ENCODE measurements at places on chromosomes 6 and 20.

DNA sequence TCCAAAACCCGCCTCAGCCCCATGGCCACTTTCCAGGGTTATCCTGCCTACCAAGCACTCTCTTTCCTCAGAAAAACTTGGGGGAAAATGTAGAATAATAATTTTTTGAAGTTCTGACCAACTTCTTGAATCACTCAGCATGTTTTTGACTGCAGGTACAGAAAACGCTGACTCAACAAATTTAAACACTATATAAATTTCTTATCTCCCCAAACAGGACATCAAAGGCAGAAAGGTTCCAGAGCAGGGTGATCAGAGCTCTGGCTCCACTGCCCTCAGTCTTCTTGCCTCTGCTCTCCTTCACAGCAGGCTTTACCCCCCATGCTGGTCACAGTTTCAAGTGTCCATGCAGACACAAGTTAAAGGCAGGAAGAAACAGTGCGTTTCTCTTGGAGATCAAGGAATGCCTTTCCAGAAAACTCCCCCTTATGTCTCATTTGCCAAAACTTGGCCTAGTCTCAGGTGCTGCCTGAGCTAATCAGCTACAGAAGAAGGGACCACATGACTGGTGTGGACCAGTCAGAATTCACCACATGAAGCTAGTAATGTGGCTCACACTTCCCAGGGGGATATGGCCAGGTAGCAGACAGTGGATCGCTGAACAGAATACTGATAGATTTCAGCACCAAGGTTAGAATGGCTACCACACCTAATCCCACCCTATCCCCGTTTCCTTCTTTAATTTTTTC lies 24.4 kb upstream of the SLC17A3 start:
- no peak for DNase-seq

- DNase-seq, result no peak
Measured at GRCh38 chr6:168274037-168274952, 45.3 kb downstream of the DACT2 start.

GRCh38 chr20:13105864-13106457 lies 97.2 kb downstream of the SPTLC3 start:
- peak; percentile 18 for DNase-seq

- DNase-seq, result peak; percentile 61
Measured at GRCh38 chr6:35804996-35805736, at the start of gene LHFPL5. Gene LHFPL5 (plus strand): TSS chr6:35805352. CDS start chr6:35805671, 319 bp downstream.

DNA sequence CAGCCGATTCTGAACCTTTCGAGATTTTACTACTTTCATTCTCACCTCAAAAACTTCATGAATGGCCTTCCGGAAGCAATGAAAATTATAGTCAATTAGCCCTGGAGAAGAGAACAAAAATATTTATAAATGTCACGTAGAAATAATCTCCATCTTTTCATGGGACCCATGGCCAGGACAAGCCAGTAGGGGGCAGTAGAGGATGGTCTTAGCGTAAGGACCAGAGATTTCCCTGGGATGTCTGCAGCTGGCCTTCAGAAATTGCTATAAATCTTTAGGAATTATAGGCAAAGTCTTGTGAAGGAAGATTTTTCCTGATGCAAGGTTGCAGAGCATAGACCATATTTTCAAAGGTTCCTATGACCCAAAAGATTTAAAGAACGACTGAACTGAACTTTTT lies 15.6 kb upstream of the UBE2J1 start:
- peak; percentile 37 for DNase-seq

DNA sequence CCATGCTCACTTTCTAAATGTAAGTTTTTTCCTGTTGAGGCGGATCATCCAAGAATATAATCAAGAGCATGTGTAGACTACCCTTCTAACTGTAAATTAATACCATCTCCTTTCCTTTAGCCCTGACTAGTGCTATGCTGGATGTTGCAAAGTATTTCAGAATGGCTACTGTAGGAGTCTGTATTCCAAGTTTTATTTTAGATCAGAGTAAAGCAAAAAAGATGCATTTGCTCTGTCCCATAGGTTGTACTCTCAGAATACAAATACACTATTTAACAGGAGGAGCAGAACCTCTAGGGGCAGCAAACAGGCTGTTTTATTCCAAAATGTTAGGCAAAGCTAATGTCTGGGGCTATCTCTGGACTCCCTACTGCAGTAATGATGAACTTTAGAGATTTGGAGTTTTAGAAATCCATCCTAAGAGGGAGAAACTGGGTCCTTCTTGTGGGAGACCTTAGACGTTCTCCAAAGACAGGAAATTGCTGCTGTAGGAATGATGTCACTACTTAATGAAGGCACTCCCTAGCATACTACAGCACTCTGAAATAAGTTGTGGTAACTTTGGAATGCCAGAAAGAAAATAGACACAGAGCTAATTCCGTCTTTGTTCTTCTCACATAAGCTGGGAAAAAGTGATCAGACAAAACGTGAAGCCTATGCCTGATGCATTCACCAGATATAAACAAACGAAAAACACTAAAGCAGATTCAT lies 392.4 kb upstream of the HS3ST5 start:
- no peak for DNase-seq

- no peak for DNase-seq
Measured at GRCh38 chr20:34315236-34315635, 12.1 kb upstream of the AHCY start.

GRCh38 chr6:5529733-5530132 lies 268.4 kb downstream of the FARS2 start:
- DNase-seq, result no peak

DNA sequence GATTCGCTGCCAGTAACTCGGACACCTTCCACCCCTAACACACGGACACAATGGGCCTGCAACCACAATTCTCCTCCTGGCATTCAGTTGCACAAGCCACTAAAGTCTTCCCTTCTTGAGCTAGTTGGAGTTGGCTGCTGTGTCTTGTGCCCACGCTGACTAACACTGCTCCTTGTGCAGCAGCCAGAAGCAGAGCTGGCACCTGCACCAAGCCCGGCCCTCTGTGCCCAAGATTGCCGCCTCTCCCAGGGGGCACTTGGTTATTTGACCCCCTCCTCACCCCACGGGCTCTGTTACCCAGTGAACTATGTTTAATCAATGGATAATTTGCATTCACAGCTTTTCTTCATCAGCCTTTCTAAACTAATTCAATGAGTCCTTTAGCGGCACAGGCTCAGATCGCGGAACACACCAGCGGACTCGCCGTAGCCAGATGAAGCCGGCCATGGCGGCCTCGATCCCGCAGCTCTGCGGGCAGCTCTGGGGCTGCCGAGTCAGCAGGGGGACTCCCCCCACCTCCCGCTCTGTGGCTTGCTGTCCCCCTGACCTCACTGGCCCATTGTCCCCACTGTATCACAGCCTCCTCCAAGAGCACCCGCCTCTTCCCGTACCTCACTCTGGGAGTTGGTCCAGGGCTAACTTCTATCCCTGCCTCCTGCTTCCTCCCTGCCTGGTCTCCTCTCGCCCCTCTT lies 94.8 kb upstream of the AFDN start:
- DNase-seq, result no peak

DNA sequence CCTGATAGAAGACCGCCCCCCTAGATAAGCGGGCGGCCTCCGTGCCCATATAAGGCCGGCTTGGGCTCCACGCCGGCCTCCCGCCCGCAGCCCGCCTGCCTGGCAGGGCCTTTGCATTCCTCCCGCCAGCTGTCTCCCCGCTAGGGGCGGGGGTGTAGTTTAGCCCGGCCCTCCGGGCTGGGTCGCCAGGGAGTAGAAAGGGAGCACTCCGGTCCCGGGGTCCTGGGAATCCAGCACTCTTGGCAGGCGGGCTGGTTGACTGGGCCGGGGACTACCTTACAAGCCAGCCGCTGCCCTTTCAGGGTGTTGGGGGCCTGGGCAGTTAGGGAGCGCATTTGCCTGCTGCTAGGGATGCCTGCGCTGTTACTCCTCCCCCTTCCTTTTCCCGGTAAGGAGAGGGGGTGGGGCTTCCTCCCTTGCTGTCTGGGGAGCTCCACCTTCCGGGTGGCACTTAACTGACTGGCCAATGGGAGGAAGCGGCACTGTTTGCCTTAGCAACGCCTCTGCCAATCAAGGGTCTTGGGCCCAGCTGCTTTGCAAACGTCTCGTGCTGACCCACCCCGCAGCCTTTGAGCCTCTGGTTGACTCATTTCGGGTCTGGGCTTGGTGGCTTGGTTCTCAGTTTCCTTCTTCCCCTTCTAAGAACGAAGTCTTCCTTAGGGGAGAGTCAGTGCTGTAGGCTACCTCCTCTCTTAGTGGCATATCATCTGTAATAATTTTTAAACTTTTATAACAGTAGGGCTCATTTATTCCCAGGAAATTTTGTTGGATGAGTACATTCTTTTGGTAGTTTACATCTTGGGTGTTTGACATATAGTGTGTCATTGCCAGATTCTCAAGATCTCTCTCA lies 3.4 kb downstream of the SRF start:
- DNase-seq, result peak; percentile 98

DNA sequence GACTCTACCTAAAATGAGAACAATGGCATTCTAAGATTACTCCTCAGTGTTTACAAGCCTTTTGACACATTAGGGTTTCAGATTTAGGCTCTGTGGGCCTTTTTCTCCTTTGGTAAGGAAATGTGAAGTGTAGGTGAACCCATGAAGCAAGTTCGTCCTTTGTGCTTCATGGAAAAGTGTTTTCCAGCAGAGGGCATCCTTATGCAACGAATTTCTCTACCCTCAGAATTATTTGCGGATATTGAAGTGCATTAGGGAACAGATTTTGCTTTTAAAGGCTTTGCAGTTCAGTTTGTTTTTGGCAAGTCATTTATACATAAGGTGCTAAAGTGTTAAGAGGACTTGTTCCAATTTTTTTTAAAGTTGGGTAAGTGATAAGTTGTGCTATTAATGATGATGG lies 55.7 kb upstream of the FERMT1 start:
- no peak for DNase-seq

GRCh38 chr20:14333721-14334120 lies 3.7 kb downstream of the FLRT3 start:
- no peak for DNase-seq

GRCh38 chr20:48287021-48287494 lies 501.8 kb upstream of the SULF2 start:
- DNase-seq, result no peak

GRCh38 chr20:62910217-62910766 lies 16.0 kb downstream of the DIDO1 start:
- no peak for DNase-seq

DNA sequence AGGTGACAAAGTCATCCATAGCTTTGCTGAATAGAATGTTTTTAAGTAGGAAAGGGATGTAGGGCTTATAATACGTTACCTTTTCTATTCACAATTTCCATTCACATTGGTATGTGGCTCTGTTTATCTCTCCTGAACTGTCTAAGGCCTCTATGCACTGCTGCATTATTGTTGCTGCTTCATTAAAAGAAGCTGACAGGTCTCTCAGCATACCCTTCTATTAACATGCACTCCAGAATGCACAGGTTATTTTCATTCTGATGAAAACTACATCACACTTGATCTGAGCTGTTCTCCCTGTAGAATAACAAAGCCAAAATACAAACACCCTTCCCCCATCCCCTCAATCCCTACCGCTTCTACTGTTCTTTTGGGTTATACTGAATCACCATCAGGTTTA lies 399.3 kb downstream of the TBC1D32 start:
- DNase-seq, result no peak

GRCh38 chr20:64077094-64077493 lies 2.2 kb downstream of the RGS19 start:
- DNase-seq, result peak; percentile 78

GRCh38 chr20:43160941-43161340 lies 28.8 kb downstream of the PTPRT start:
- DNase-seq, result no peak

GRCh38 chr20:52809003-52809402 lies 163.2 kb upstream of the TSHZ2 start:
- DNase-seq, result no peak

- peak; percentile 13 for DNase-seq
Measured at GRCh38 chr20:53872081-53872541, 198.3 kb downstream of the BCAS1 start.

DNA sequence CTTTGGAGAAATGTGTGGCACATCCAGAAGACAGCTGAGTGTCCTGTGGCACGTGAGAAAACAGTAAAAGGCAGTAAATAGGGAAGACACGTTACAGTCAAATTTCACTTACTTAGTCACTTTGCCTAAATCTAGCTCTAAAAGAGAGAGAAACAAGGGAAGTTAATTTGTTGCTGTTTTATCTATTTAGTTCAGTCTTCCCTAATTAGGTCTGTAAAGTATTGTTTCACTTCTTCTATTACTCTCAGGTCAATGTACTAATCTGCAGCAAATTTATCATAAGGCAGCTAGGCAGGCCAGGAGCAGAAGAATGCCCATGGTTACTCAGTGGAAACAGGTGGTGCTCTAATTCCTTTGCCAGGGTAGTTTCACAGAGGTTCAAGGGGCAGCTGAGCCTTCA lies 124.3 kb upstream of the CNR1 start:
- no peak for DNase-seq
